ENCODE measurements at places on chromosomes 12 and 14.

DNA sequence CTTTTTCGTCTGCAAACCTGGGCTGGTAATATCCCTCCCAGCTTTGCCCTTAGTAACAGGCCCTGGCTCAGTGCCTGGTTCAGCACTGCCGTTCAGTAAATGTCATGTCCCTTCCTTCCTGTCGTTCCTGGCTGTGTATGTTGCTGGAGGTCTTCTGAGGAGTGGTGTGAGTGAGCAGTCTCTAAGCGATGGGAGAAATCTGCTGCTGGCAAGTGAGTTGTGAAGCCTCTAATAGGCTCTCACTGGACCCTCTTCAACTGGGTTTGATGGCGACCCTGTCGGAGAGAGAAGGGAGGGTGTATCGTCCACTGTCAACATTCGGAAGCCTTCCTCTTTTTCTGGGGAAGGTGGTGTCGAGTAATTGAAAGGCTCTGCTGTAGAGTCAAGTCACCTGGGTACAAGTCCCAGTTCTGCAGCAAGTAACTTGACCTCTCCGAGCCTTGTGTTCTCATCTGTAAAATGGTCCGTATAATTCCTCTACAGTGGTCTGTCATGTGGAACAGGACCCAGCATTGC lies 62.8 kb downstream of the HRK start:
- peak; percentile 45 for DNase-seq

DNA sequence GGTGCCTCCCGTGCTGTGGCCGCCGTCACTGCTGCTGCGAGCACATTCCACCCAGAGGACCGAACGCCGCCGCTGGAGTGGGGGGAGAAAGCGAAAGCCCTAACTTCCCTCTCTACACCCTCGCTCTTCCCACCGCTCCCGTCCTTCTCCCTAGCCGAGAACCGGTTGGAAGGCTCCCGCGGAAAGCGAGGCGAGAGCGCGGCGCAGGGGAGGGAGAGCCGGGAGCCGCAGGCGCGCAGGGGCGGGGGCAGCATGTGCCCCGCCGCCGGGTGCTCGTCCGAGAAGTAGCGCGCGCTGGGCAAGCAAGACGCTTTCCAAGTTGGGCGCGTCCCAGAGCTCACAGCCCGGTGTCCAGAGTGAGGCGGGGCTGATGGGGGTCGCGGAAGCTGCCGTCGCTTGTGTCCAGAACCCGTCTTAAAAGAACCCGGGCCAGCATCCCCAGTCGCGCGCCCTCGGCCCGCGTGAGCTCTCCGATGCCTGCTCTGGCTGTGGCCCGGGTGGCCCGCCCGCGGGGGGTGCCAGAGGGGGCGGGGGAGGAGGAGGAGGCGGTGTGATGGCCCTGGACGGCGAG lies at the start of gene TRHDE:
TSS of gene TRHDE (plus strand) at position 280 of the 571 bp plus-strand sequence. CDS start at position 554, 274 bp downstream.
- DNase-seq, result no peak

- DNase-seq, result no peak
Observed at GRCh38 chr12:54360717-54361456, 3.4 kb downstream of the GPR84 start.

- no peak for DNase-seq
Observed at GRCh38 chr12:117152793-117153775, 37.2 kb downstream of the FBXO21 start.
